Activated naive CD4-positive, alpha-beta T cell (primary cell): ENCODE measurements at places on chromosomes 2 and 18.

DNA sequence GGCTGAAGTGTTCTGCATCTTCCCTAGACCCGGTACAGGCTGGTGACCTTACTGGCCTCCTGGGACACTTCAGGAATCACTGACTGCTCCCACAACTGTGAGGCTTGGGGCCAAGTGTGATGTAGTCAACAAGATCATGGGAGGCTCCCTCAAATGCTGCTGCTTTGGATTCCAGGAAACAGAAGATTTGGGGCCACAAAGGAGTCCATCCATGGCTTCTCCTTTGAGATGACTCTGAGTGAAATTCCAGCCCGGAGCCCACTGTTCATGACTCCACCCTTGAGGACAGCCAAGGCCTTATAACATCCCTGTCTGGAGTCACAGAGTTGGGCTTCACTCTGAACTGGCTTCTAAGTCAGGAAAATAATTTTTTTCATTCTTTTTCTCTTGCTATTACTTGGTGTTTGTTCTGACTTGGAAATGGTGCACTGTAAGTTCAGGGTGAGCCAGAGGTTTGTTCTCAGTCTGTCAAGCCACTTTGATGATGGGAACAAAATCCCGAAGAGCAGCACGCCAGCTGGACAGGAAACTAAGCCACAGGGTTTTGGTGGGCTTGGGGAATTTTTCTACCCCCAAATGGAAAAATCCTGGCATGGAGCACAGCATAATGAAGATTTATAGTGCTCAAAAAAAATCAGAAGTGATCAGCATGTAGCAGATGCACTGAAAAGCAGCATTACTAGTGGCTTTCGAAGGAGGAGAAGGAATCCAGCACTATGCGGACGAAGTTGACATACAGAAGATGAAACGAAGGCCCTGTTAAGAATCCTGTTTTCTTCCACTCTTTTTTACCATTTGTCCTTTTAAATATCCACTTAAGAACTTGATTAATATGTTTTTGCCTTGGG lies 98.1 kb upstream of the ZFP36L2 start:
- no peak for DNase-seq

GRCh38 chr2:179532863-179533278 lies 268.2 kb upstream of the SESTD1 start:
- no peak for DNase-seq

- DNase-seq: no peak
Measured at GRCh38 chr2:64586883-64587481, 62.9 kb downstream of the AFTPH start.

DNA sequence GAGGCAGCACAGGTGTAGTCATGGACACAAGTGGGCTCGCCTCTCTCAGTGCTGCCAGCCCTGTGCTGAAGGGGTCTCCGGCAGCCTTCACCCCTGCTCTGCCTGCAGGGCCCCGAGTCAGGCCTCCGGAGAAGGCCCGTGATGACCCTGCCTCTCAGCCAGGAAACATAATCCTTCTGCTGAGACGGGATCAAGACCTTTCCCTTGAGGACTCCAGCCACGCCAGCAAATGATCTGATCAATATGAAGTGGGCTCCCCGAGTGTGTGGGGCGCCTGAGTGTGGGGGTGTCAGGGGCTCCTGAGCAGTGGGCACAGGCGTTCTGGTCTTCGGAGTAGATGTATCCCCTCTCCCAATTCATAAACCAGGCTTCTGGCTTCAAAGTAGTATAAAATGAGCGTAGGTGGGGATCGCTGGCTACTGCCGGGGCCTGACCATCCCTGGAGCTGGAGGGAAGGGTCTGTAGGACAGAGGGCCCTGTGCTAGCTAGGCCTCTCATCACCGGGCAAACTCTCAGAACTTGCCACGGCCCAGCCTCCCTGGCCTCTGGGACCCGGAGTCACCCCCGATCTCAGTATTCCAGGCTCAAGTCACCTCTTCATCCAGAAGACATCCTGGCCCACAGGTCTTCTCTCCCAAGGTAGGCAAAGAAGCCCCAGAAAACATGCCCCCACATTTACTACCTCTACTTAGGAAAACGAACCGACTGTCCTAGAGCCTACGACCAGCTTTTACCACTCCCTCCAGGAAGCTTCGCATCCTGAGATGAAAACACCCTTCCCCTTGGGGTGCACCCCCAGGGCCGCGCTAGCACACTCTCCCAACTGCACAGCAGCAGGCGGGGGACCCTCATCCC lies 33.6 kb downstream of the CRACDL start:
- DNase-seq: no peak

- DNase-seq: no peak
Measured at GRCh38 chr2:37324536-37324785, 172 bp downstream of the PRKD3 start.

DNA sequence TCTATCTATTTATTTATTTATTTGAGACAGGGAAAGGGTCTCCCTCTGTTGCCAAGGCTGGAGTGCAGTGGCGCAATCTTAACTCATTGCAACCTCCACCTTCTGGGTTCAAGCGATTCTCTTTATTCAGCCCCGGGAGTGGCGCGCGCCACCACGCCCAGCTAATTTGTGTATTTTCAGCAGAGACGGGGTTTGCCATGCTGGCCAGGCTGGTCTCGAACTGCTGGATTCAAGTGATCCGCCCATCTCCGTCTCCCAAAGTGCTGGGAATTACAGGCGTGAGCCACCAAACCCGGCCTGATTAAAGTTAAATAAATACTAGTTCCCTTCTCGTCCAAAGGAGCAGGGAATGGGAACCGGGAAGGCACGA lies 4.2 kb upstream of the CTDSP1 start:
- no peak for DNase-seq

- DNase-seq: no peak
Measured at GRCh38 chr2:71897137-71897480, 250.6 kb downstream of the CYP26B1 start.

- no peak for DNase-seq
Measured at GRCh38 chr2:30255026-30255425, 23.7 kb downstream of the LBH start.

DNA sequence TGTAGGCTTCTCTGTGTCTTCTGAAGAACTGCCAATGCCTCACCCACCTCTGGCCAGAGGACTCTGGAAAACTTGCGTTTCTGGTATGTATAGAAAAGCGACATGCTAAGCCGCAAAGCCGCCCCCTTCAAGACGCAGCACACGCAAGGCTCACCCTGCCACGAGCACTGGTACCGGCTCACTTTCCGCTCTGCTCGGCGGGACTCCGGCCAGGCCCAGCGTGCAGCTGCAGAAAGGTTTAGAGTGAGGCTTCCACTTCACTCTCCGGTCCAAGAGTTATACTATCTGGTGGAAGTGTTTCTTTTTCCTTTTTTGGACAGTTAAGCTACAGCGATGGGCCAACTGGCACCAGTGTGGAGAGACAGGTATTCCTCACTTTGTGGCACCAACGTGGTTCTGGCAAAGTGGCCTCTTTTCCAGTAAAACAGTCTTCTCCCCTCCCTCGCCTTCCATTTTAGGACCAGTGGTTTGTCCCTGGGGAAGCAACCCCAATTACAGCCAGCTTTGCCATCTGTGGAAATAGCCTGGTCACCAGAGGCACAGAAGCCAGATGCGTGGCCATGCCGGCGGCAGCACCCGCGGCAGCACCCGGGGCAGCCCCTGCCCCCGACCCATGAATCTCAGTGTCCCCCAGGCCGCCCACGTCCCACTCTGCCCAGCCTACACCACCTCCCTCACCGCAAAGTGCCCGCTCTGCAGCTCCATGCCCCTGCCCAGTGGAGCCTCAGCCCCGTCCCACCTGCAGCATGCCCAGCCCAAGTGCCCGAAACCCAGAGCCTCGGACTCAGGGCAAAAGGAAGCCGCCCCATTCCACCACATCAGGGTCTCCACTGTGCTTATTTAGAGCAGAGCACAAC lies 91.6 kb upstream of the CTDP1 start:
- DNase-seq: no peak

DNA sequence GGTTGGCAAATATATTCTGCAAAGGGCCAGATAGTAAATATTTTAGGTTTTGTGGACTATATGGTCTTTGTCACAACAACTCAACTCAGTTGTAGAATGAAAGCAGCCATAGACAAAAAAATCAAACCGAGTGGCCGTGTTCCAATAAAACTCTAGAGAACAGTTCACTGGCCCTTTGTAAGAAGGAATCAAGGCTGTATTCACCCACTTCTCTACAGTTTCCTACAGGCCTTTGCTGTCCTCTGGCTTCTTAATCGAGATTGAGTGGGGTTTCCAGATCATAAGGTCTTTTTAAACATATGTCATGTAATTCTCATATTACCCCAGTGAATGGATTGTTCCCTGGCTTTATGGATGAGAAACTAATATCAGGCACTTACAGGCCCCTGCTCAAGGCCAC lies 448.9 kb upstream of the ETAA1 start:
- no peak for DNase-seq

- DNase-seq: no peak
Measured at GRCh38 chr2:210584834-210585233, 28.4 kb downstream of the CPS1 start.

DNA sequence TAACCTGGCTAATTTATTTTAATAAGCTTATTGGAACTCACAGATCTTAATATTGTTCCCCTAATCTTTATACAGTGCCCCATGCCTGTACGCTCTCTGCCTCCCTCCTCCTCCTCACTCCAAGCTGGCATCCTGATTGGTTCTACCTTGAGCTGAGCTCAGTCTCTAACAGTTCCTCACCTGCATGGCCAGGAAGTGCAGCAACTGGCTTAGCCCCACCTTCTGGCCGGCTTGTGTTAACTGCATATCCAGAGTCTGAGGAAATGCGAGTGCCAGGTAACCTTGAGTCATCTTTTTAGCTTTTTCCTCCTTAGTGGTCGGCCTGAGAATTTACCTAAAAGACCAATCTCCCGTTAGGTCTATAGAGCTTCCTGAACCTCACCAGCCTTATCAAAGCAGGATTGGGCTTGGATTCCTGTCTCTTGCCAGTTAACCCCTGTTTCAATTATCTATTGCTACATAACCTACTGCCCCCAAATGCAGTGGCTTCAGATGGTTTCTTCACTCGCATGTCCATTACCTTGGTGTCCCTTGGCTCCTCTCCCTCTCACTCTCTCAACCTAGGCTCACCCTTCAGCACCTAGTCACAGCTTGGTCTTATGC lies 89.5 kb upstream of the STK39 start:
- no peak for DNase-seq

- DNase-seq: no peak
Measured at GRCh38 chr18:54250846-54251261, 18.5 kb upstream of the POLI start.

- DNase-seq: no peak
Measured at GRCh38 chr2:189608795-189609422, 28.3 kb upstream of the SLC40A1 start.

GRCh38 chr18:24270358-24270936 lies 127.2 kb downstream of the OSBPL1A start:
- DNase-seq: no peak

GRCh38 chr2:174326161-174327020 lies 8.4 kb upstream of the SP9 start:
- DNase-seq: no peak

- DNase-seq: no peak
Measured at GRCh38 chr2:2981000-2981399, 396.6 kb downstream of the EIPR1 start.

GRCh38 chr2:9343524-9343923 lies 79.8 kb downstream of the ITGB1BP1 start:
- no peak for DNase-seq

DNA sequence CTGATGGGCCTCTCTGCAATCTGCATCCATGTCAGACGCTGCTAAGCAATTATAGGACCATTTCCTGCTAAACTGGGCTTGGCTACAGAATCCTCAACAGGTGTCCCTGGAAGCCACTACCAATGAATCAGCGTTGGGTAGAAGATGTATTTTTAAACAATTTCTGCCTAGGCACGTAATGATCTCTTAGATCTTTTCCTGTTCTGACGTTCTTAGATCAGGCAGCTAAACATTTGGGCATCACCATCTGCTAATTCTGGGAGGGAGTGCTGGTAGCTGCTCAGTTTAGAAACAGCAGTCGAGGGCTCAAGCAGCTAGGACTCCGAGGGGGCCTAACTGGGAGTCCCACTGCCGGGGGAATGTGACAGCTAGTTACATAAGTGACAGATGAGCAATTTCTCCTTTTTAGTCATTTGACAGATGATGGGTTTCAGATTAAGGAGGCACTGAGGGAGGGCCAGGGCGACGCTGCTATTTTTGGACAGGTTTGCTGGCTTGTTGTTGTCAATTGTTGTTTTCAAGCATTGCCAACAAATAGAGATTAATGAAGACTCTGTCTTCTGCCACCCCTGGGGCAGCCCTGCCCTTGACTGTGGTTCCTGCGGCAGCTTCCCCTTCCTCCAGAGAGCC lies 92.7 kb downstream of the MRO start:
- no peak for DNase-seq

DNA sequence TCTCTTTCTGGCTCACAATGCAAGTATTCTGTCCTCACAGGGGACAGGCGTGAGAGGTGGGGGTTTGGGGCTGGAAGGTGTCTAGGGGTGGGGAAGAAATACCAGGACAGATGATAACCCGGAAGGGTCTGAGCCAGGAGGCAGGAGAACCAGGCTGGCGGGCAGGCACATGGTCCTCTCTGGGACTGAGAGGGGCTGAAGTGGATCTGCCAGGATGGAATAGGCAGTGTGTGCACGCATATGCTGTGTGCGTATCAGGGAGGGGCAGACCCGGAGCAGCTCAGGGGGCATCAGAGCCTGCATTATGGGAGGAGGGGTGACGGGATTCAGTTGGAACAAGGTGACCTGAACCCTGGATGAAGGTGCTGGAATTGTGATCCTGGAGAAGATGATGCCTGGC lies 157.3 kb downstream of the DYSF start:
- DNase-seq: no peak
